ENCODE measurements at places on chromosomes 7 and 10.
A peak's percentile ranks its signal among the peaks of the same experiment; 100 is the strongest.

DNA sequence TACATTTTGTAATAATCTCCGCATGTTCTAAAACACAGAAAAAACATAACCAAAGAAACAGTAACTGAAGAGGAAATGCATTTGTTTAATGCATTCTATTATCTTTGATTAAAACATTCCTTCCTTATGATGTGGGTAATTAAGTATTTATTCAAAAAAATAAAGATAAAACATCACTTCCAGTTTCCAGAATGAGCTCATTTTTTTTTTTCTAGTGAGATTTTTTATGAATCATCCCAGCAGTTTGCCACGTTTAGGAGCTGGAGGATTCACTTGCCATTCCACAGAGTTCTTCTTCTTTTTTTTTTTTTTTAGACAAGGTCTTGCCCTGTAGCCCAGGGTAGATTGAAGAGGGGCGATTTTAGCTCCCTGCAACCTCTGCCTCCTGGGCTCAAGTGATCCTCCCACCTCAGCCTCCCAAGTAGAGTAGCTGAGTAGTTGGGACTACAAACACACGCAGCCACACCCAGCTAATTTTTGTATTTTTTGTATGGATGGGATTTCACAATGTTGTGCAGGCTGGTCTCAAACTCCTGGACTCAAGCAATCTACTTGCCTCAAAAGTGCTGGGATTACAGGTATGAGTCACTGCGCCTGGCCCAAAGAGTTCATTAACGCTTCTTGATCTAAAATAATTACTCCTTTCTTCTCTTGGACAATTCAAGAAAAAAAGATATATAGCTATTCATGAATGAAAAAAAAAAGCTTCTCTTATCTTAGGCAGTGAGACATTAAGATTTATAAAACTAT is 177.3 kb downstream of the DKK1 start:
- no peak for DNase-seq

GRCh38 chr7:90613088-90613498 is 17.0 kb downstream of the CDK14 start:
- DNase-seq = no peak

- no peak for DNase-seq
These were observed 182.1 kb downstream of the ARID5B start for GRCh38 chr10:62083412-62084267.

DNA sequence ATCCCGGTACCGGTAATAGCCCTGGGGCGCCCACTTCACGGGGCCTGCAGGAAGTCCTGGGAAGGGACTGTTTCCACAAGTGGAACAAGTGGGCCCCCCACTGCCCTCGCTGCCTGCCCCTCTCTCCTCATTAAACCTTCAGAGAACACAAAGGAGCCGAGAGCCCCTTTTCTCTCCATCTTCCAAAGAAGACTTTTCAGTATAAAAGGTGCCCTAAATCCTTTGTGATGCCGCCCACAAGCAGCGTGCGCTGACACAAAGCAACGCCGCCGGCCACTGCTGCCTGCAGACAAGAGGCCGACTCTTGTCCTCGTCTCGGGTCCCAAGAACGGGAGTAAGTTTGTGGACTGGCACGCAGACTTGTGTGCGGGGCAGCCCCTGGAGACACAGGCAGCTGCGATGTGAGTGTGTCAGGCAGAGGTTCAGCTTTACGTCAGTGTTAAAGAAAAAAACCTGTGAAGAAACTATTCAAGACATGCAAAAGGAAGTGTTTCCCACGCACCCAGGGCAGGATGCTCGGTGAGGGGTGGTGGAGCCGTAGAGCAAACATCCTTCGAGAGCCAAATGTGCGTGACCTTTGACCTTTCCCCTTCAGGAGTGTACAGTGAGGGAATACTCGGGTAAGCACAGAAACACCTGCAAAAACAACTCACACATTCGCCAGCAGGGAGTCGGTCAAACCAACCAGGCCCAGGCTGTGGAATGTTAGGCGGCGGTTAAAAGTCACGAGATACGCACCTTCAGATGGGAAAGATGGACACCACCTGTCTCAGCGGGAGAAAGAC is 118.2 kb downstream of the VIPR2 start:
- no peak for DNase-seq

- peak; percentile 22 for DNase-seq
These were observed 292.6 kb downstream of the PARD3 start for GRCh38 chr10:34522546-34522945.

DNA sequence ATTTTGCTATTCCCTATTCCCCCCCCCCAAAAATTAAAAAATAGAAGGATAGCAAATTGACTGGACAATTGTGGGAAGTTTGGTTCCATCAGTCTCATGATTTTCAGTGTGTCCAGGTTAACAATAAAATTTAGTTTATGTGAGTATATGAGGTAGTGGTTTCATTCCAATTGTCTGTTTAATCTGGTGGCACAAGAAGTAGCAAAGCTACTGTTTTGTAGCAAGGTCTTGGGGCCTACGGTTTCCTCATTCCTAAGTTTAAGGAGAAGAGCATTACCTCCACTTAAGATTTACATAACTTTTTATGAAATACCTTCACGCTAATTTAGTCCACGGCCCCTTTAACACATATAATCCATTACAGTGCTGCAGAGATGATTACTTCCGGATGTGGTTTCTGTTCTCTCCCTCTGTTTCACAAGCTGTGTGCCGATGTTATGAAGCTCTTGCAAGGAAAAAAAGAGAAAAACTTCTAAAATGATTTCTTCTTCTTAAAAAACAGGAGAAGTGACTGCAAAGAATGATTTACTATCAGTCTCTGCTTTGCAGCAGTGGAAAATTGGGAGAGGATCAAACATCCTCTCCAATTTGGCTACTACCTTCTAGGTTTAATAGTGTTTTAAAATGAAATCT is 32.7 kb upstream of the NPVF start:
- DNase-seq = peak; percentile 30

DNA sequence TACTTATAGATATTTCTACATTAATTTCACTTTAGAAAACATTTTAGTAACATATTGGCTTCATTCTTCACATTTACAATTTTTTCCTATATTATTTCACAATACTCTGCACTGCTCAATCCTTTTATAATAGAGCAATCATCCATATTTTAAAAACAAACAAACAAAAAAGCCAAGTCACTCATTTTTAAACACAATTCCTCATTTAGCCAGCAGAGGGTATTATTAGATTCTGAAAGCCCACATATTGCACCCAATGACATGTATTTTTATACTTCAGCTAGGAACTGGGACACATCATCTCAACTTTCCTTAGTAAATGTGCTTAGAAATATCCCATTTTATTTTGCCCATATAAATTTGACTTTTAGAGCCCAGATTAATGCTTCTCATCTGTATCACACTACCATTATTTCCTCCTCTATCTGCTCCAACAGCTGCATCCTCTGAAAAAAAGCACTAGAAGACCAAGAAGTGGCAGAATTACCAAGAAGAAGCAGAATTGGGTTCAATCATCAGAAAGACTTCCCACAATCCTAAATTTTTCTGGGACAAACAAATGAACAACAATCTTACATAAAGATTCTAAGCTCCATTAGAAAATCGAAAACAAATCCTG is 29.5 kb downstream of the CTNNA3 start:
- peak; percentile 52 for DNase-seq

GRCh38 chr10:127234306-127234800 is 38.0 kb upstream of the INSYN2A start:
- no peak for DNase-seq

- DNase-seq = peak; percentile 65
These were observed 29.9 kb downstream of the RNLS start for GRCh38 chr10:88553116-88553752.

- DNase-seq = peak; percentile 82
These were observed 657.8 kb upstream of the PHF14 start for GRCh38 chr7:10315881-10316280.

DNA sequence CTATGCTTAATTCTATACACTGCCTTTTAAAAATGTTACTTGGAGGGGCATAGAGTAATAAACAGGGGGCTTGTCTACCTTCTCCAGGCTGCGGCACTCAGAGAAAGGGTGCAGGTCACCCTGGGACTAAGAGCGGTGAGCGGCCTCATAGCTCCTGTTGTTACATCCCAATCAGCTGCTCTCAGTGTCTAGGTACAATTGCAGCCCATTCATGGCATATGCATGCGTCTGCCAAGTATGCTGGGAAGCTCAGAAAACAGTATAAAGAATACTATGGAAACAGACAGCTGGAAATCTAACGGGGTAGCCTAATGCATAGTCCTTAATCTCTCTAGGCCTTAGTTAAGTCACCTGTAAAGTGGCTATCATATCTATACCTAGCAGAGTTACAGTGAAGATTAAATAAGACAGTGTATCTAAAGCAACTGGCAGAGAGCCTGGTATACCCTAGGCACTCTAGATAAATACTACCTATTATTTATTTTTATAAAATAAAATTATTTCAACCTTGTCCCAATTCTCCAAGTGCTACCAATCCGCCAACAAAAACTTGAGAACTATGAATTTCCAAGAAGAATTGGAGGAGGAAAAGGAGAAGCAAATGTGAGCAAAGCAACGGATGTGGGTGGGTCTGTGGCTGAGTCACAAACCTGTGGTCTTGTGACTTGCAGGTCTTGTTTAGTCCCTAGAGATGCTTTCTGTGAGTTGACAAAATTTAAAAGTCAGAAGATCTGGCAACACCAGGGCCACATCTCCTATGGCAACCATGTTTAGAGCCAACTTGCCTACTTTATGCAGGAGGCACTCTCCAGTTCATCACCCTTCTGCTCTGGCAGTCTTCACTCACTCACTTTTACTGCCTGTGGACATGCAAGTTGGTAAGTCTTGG is 183.0 kb downstream of the RAPGEF5 start:
- no peak for DNase-seq

GRCh38 chr7:142375710-142376313 is 118.0 kb upstream of the PRSS58 start:
- DNase-seq = no peak

GRCh38 chr10:5614155-5614721 is 52.2 kb downstream of the ASB13 start:
- DNase-seq = no peak

- DNase-seq = no peak
These were observed 51.2 kb upstream of the TMEM229A start for GRCh38 chr7:124084024-124084423.

DNA sequence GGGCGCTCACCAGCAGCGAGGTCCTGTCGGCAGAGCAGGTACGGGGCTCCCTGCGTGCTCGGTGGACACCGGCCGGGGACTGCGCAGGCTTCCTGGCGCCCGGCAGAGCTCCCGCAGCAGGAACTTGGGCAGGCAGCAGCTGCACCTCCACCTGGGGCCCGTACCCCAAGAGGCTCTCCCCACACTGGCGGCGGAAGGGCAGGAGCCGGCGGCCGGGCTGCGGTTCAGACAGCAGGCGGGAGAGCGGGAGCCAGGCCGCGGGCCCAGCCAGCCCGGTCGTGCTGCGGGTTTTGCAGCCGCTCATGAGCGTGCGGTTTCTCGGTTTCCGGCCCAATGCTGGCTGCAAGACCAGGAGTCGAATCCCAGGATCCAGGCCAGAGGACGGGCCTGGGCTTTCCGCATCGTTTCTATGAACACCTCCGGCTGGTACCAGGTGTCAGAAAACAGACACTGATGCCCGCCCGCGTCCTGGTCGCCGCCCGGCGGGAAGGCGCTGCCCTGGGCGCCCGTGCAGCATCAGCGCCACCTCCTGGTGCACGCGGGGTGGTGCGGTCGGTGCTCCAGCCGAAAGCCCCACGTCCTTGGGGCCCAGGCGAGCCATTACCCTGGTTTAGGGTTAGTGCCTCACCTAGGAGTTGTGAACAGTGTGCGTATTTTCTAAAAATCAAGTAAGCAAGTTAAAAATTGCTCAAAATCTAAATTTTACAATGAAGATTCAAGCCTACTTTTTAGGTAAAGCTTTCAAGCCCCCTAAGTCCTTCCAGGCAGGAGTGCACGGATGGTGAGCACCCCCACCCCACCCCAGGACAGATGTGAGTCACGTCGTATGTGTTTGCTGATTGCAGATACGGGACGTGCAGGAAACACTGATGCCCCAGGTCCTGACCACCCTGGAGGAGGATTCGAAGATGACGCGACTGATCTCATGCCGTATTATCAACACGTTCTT is 47.4 kb upstream of the PRKAR1B start:
- no peak for DNase-seq

DNA sequence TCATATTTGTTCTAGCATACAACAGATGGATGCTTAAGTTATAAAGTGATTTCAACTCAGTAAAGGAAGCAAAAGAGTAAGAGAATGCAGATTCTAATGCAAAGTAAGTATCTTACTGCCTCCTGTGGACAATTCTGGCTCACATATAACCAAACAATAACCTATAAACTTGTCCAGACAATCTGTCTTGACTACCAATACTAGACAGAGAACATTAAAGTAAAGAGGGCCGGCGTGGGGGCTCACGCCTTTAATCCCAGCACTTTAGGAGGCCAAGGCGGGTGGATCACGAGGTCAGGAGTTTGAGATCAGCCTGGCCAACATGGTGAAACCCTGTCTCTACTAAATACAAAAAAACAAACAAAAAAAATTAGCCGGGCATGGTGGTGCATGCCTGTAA is 329.3 kb downstream of the CACNA2D1 start:
- no peak for DNase-seq

DNA sequence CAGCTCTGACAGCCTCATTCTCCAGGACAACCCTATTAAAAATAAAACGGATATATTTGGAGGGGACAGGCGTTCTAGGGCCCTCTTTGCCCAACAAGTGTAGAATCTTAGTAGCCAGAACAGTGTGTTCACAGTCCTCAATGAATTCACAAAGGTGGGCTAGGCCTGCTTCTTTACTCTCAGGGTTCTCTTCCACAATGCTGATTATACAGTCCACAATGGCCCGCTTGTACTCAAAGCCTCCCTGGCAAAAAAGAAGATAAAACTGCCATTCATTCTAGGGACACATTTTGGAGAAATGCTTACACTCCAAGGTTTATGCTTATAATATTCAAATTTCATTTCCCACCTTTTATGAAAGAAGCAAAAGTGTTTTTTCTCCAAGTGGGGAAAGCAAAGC is 62.6 kb downstream of the MEST start:
- no peak for DNase-seq

DNA sequence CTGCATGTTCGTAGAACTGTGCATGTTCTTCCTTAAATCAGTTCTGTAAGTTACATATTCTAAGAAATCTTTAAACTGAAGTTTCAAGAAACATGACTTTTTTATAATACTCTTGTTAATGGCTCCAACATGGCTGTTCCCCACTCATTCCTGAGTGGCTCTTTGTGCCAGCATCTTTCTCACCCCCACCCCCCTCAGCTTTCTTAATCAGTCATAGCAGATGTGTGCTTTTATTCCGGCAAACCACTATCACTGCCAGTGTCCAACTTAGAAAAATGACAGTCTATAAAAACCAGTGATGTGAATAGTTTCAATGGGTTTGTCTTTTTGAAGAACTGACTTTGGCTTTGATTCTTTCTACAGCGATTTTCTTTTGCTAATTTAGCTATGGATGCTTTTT is 37.6 kb downstream of the PITRM1 start:
- no peak for DNase-seq

DNA sequence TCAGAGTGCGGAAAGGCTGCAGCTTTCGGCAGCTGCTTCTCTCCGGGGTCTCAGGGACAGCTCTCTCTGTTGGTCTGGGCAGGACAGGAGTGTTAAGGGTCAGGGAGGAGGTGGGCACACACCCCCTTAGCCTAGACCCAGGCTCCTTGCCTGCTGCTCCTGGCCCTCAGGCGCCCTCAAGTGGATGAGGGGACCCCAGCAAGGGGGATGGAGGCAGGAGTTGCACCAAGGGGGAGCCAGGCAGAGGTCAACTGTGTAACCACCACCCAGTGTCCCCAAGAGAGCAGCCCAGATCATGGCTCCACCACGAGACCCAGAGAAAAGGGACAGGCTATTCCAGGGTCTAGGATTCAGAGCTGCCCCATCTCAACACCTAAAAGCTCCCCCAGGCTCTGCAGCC is 26.9 kb downstream of the SPOCK2 start:
- no peak for DNase-seq

GRCh38 chr7:142587578-142588191 is 161.6 kb upstream of the PRSS1 start:
- peak; percentile 20 for DNase-seq

- DNase-seq = no peak
These were observed 201.0 kb upstream of the PTN start for GRCh38 chr7:137544453-137545058.

Data from foreskin melanocyte (primary cell).